ENCODE measurements at places on chromosomes 16 and 17.

GRCh38 chr17:39861235-39861634 lies 2.9 kb downstream of the IKZF3 start:
- DNase-seq: no peak

DNA sequence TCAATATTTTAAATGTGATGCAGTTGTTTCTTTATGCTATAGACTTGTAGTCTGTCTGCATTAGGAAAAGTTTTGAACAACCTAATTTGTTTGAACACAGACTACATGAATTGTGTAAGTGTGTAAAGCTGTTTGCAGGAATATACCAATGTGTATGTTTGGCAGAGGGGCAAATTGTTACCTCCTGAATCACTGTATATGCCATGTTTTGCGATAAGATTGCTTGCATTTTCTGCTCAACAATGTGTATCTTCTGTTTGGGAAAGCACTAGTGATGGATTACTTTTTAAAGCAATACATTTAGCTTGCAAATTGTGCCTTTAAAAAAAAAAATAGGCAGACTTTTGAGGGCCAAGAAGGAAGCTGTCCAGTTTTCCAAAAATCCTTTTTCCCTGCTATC lies 14.6 kb downstream of the RBBP6 start:
- DNase-seq: no peak

DNA sequence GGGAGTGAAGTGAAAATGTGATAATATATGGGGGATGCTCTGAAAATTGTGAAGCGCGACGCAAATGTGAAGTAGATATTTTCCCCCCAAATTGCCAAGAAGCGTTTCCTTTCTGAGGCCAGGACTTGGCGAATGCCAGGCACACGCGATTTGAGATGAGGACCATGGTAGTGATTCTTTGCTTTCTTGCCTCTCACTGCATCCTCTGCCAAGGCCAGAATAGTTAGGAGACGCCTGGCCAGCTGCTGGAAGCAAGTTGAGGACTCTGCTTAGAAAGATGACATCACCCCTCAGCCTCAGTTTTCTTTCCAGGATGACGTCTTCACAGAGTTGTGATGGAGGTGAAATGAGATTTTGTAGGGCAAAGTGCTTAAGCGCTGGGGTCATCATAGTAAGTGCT lies 25.9 kb downstream of the PIPOX start:
- no peak for DNase-seq

- DNase-seq: no peak
Observed at GRCh38 chr16:72923757-72924156, 124.2 kb downstream of the ZFHX3 start.

GRCh38 chr17:66706851-66707450 lies 128.0 kb upstream of the CACNG5 start:
- no peak for DNase-seq

DNA sequence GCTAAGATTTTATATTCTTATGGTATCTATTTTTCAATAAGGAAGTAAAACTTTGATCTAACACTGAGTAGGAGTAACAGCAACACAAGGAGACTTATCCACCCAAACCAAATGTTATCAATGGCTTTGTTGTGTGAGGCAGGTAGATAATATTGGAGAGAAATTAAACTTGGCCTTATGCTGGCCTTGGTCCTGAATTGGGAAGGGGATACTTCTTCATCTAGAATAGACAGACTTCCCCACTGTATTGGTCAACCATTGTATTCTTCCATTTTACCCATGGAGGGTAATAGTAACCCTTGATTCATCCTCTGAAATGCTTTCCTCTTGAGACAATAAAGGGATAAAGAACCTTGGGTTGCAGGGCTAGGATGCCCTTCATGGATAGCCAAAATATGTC lies 76.3 kb upstream of the ANKFN1 start:
- no peak for DNase-seq

GRCh38 chr17:42848093-42848492 lies 2.9 kb upstream of the AOC3 start:
- DNase-seq: no peak

GRCh38 chr17:80005360-80006338 lies 30.0 kb downstream of the TBC1D16 start:
- DNase-seq: peak; percentile 63

GRCh38 chr17:41492771-41493170 lies 3.1 kb upstream of the KRT36 start:
- DNase-seq: peak; percentile 51

- no peak for DNase-seq
Observed at GRCh38 chr16:83960521-83961249, 7.4 kb upstream of the NECAB2 start.

DNA sequence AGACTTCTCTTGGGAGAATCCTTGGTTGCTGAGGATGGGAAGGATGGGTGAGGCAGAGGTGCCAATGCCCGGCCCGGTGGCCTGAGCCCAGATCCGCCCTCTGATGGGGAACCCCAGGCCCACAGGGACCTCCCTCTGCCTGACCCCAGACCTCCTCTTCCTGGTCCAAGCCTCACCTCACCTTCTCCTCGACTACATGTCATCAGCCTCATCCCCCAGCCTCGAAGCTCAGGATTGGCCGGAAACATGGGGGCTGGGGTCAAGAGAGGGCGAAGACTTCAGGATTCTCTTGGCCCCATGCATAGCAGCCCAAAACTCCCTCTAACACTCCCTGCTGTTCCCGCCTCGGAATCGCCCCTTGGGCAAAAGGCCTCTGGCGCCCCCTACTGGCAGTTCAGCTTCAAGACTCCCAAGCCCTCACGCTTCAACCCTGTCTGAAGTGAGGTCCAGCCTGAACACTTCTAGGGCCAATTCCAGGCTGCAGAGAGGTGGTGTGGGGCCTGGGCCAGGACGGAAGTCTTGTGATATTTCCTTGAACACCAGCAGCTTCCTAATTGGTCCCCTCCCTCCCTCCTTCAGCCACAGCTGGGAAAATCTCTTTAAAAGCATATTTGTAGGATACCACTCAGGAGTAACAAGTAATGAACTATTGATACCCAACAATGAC lies 47.2 kb downstream of the ARHGAP27 start:
- peak; percentile 91 for DNase-seq

GRCh38 chr16:3025032-3026002 lies 1.5 kb downstream of the THOC6 start:
- DNase-seq: no peak

DNA sequence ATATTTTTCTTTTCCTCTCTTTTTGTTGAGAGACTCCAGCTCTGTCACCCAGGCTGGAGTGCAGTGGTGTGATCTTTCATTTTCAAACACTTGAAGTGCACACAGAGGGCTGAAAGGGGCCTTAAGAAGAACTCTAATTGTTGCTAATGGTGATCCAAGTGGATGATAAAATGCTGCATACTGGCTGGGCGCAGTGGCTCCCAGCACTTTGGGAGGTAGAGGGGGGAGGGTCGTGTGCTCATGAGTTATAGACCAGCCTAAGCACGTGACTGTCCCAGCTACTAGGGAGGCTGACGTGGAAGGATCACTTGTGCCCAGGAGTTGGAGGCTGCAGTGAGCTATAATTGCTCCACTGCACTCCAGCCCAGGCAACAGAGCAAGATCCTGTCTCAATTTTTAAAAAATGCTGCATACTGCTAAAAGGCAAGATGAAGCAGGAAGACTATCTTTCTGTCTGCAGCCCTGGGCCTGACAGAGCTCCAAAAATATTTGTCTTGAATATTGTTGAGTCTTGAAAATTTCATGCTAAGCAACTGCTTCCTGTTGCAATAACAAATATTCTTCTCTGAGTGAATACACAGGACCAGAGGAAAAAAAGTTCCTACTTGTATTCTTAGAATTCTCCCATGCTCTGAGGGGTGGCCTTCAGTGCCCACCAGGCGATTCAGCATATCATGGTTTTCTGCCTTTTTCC lies 63.7 kb upstream of the AKTIP start:
- DNase-seq: no peak

DNA sequence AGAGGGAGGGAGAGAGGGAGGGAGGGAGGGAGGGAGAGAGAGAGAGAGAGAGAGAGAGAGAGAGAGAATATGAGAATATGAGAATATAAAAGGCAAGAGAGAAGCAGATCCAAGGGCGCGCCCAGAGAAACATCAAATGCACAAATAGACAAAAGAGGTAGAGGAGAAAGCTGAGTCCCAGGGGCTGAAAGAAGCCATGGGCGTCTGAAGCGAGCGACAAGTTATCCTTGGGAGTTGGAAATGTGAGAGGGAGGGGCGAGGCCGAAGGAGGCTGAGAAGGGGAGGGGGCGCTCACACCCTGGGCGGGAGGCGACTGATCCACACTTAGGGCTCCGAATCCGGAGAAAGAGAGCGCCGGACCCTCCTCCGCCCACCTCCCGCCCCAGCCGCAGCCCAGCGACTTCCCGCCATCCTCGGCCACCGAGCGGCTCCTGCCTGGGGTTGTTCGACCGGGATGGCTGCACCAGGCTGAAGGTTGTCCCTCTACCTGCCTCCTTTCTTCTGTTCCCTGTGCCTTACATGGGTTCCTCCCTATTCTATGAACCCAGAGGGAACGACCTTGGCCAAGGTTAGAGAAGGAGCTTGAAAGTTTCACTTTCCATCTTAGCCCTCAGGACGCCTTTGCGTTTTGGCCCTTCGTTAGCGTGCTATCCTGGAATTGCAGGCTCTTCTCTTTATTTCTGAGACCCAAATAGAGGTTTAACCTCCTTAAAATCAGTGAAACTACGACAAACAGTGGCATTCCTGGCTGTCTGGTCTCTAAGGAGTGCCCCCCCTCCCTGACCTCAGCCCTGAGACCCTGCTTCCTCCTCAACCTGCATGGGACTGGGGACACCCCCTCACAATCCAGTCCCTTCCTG lies 21.2 kb upstream of the HOXB9 start:
- no peak for DNase-seq

DNA sequence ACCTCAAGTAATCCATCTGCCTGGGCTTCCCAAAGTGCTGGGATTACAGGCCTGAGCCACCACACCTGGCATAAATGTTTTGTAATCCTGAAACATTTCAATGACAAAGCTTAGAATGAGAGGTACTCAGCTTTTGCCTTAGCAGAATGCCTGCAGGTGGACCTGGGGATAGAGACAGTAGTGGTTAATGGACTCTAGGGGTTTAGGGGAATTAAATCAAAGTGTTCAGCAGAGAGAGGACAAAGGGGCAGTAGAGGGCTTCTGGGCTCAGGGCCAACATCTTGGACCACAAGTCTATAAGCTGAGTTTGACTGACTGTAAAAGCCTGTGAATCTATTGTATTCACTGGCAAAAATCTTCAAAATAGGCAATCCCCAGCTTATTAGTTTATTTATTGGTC lies 36.0 kb upstream of the MED13 start:
- no peak for DNase-seq

DNA sequence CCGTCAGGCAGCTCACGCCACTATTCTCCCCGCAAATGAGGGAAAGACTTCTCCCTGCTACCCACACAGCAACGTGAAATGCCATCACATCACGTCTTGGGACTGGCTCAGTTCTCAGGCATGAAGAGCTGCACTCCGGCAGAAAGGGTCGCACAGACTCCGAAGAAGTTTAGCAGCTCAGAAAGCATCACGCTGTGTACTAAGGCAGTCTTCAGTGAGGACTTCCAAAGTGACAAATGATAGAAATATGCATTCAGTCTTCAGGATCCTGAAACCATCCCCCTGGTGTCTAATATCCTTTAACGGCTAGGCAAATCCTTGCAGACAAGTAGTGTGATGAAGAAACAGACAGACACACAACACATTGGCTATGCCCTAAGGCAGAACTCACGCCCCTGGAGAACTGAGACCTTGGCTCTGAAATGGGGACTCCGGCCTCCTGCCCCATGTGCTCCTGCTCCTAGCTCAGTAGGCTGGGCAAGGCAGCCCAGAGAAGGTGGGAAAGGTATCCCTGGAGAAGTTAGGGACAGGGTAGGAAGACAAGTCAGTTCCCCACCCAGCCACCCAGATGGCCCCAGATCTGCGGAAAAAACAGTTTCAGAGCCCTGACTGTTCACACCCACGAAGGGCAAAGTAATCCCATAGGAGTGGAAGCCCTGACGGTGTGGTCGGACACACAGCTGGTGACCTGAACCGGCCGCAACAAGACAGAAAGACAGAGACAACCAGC lies 1.6 kb downstream of the XYLT1 start:
- DNase-seq: no peak

DNA sequence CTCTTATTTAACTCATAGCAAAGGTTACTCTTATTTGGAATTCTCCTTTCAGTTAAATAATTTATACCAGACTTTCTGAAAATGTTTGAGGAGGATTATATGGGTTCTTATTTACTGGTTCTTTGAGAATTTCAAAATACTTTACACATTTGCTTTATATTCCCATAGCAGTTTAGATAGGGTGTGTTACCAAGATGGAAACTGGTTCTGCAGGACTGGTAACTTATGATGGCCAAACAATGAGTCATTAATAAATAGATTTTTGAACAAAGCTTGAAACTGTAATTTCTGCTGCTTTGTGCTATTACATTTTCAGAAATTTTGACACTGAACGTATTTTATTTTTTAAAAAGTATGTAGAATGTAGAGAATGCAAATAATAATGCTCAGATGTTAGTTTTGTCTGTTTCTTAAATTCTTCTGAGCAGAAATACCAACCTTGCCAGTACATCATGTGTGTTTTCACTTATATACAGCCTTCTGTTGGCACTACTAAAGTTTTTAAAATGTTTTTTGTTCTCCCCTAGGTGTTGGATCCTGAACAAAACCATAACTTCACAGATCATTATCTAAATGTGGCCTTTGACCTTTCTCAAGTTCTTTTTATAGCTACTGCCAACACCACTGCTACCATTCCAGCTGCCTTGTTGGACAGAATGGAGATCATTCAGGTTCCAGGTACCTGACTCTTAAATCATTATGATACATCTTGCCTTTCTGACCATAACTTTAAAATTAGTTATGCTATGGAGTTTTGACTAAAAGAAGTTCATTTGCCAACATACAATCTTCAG lies 48.3 kb upstream of the ABCC11 start:
- no peak for DNase-seq

GRCh38 chr17:79093270-79093669 lies 18.6 kb downstream of the ENGASE start:
- DNase-seq: no peak

DNA sequence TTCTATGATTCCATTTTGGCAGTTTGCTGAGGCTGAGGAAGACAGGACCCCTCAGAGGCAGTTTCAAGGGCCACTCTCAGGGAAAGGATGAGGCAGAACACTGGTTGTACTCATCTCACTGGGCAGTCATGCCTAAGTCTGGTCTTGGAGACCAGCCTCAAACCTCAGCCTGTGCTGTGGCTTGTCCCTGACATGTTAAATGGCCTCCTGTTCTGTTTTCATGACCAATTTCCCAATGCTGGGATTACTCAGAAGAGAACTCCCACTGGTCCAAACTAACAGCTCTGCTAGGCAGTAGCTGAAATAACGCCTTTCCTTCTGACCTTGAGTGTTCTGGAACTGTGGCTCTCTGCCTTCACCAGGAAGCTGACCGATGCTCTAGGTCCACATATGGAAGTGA lies 8.4 kb upstream of the SPDYE4 start:
- no peak for DNase-seq

- peak; percentile 69 for DNase-seq
Observed at GRCh38 chr16:85564277-85565051, 48.7 kb upstream of the GSE1 start.

DNA sequence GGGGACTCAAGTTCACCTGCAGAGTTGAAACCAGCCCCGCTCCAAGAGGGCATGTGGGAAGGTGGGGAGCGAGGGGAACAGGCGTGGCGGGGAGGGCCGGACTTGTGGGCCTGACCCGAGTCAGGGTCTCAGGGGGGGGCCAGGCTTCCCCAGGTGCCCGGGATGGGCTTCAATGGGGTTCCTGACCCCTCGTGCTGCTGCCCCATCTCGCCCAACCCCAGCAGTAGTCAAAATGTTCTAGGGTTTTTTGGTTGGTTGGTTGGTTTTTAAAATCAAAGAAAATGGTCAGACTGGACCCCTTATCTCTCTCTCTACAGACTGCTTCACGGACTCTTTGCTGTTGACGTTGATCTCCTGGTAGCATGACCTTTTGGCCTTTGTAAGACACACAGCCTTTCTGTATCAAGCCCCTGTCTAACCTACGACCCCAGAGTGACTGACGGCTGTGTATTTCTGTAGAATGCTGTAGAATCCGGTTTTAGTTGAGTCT lies 69.5 kb downstream of the AMFR start:
- no peak for DNase-seq
